ENCODE measurements at places on chromosomes 3 and 15.

GRCh38 chr3:188370081-188370830, 216.3 kb downstream of the LPP start:
- DNase-seq: no peak

- DNase-seq: no peak
Observed at GRCh38 chr3:37989821-37990480, 635 bp upstream of the VILL start.

DNA sequence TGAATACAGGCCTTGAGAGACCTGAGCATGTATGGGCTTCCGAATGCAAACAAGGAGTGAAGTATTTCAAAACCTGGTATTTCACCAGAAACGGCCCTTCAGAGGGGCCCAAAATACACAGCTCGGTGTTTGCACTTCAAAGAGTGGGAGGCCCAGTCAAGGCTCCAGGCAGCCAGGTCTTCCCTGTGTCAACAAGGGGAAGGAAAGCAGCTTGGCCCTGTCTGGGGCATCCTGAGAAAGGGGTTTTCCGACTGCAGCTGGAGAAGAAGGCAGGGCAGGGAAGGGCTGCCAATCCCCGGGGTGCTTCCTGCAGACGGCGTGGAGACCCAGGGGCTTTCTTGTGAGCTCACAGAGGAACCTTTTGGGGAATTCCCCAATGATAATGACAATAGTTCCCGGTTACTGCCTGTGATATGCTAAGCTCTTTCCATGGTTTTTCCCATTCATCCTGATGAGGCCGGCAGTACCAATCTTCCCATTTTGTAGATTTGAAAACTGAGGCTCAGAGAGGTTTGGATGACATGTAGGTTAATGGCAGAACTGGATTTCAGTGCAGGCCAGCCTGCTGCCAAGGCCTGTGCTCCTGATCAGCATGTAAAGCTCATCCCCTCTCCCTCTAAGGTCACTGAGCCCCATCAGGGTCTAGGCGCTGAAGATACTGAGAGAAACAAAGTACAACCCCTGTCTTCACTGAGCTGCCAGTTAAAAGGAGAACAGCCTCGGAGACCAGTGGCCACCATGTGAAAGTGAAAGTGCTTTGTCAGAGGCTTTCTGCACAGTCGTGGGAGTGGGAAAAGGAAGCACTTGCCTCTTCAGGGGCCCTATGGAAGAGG, 43.0 kb upstream of the TLE3 start:
- no peak for DNase-seq

DNA sequence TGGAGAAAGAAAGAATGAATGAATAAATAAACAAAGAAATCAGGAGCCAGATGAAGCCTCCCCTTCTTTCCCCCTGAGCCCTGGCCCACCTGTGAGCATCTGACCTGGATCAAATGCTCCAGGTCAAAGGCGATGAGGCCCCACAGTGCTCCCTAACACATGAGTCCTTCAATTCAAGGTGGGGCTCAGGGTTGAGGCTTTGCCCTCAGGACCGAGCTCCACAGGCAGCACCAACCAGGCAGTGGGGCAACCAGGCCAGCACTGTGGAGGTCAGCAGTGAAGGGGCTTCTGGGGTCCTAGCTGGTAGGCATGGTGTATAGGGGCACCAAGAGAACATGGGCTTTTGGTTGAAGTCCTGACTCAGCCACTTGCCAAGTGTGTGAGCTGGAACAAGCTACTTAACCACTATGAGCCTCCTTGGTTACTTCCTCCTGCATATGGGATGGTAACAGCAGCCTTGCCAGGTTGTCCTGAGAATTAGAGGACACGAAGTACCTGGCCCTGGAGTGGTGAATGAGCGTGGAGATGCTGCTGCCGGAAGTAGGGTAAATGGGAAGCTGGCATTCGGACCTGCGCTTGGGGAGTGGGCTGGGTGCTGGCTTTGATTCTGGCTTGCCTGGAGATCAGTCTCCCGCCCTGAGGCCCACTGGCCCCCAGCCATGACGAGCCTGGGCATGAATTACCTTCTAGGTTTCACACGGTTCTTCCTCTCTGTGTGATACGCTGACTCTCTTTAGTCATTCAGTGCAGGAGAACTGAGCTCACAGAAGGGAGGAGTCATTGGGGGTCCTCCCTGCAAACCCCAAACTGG, 10.0 kb upstream of the PAQR5 start:
- no peak for DNase-seq

GRCh38 chr3:140298569-140299070, 363.6 kb downstream of the CLSTN2 start:
- DNase-seq: no peak

- DNase-seq: peak; percentile 33
Observed at GRCh38 chr15:60392601-60392985, 5.2 kb downstream of the ANXA2 start.

- no peak for DNase-seq
Observed at GRCh38 chr3:185332026-185332735, 30.8 kb upstream of the MAP3K13 start.

DNA sequence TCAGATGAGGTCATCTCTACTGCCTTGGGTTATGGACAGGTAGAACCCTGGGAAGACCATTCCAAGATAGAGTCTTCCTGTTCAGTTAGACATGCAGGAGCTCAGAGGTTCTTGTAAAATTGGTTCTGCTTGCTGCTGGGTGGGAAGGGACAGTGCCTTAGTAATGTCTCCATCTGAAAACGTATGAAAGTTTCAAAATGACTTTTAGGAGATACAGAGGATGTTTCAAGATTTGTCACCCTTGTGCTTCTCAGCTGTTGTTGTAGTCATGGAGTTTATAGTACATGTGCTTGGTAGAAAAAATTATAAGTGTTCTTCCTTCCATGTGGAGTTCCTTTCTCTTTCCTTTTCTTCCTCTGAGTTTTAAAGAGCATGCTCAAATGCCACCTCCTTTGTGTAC, 885.2 kb upstream of the CFAP20DC start:
- no peak for DNase-seq

GRCh38 chr3:71629711-71630110, 46.2 kb upstream of the FOXP1 start:
- DNase-seq: no peak

GRCh38 chr15:73755481-73755880, 2.3 kb upstream of the INSYN1 start:
- no peak for DNase-seq

- DNase-seq: no peak
Observed at GRCh38 chr3:180416111-180416594, 185.8 kb upstream of the TTC14 start.

GRCh38 chr15:55499151-55499550, 8.9 kb downstream of the DNAAF4 start:
- DNase-seq: no peak

DNA sequence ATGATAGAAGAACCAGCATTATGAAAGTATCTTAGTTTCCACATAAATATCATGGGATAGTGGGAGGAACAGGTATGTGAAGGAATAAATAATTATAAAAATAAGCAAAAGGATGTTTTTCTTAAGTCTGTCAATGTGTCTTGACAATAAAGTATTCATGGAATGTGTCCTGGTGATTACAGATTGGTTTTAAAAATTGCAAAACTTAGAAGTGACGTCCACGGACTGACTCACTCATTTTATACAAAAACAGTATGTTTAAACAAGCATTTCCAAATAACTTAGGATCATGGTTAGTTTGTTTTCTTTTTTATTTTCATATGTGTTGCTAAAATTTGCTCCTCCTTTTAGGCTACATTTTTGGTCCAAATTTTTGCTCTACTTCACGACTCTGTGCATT, 687.0 kb upstream of the NECTIN3 start:
- DNase-seq: no peak

GRCh38 chr3:53749448-53749847, 96.8 kb downstream of the CHDH start:
- DNase-seq: no peak

DNA sequence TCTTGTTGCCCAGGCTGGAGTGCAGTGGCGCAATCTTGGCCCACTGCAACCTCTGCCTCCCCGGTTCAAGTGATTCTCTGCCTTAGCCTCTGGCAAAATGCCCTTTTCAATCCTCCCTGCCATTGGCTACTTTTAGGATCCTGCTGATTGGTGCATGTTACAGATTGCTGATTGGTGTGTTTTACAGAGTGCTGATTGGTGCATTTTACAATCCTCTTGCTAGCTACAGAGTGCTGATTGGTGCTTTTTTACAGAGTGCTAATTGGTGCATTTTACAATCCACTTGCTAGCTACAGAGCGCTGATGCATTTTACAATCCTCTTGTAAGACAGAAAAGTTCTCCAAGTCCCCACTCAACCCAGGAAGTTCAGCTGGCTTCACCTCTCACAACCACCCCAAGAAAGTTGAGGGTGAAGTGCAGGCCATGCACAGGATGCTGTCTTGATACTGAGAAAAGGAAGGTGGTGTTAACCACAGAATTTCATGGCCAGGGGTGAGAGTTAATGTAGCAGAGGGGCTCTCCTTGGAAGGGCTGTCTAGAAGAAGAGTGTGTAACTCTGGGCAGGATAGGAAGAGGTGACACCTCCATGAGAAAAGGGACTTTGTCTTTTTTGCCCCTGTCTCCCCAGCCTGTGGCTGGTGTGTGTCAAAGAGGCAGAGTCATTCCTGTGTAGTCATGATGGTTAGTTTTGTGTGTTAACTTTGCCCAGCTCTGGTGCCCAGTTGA, 145.9 kb downstream of the APBA2 start:
- no peak for DNase-seq

DNA sequence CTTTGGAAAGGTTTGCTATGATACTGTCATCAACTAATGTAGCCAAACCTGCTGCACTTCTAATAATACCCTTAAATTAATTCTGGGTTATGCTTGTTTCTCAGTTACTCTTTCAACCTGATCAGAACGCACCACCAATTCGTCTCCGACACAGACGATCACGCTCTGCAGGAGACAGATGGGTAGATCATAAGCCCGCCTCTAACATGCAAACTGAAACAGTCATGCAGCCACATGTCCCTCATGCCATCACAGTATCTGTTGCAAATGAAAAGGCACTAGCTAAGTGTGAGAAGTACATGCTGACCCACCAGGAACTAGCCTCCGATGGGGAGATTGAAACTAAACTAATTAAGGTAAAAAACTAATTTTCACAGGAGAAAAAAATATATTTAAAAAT, 7.9 kb upstream of the RPLP1 start:
- no peak for DNase-seq

GRCh38 chr3:107367353-107367752, 9.9 kb upstream of the CCDC54 start:
- no peak for DNase-seq
